GM13977 (cell line): ENCODE measurements at places on chromosomes 7 and 10.

GRCh38 chr10:77824908-77825307 is 101.6 kb downstream of the DLG5 start:
- no peak for DNase-seq

GRCh38 chr10:22379059-22379458 is 33.8 kb downstream of the SPAG6 start:
- peak; percentile 13 for DNase-seq

- DNase-seq, result no peak
Measured at GRCh38 chr7:3028758-3029093, 14.9 kb downstream of the CARD11 start.

- DNase-seq, result no peak
Measured at GRCh38 chr7:106486331-106486730, 174.6 kb downstream of the CCDC71L start.

DNA sequence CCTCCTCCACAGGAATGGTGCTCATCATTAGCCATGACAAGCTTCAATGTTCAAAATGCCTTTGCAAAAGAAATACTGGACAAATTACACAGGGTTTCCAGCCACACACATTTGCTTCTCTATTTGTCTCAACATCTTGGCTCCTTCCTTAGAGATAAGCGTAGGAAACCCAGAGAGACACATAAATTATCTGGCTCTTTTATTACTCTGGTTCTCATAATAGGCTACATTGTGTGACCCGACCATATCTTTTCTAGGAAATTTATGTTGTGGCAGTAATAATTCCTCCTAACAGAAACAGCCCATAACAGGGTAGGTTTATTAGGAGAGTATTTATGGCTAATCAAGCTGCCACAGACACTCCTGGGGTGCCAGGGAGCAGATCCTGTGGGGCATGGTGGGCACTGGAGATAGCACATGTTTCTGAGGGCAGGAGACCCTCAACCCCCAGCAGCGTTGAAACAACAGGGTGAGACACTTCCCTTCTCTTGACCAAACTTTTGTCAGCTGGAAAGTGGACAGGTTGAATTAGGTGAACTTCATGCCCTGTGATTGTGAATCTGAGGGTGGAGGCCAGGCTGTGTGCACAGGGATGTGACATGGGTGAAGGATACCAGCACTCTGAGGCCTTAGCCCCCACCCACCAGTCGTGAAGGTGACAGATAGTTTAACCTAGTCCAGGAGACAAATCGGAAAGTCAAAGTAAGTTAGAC is 295.9 kb upstream of the ZNF32 start:
- no peak for DNase-seq

DNA sequence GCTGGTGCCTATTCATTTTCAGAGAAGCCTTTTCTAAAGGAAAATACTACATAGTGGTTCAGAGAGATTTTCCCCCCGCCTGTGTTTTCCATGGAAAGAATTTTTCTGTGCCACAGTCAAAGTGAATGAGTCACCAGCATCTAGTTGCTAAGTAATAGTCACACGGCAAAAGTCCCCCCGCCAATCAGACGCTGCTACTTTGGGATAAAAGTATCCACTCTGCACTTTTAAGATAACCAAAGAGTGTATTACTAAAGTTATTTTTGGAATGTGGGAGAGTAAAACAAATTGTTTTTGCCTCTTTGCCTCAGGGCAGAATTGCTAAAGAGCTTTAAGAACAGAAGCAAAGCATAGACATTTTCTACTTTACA is 23.5 kb downstream of the ABLIM1 start:
- no peak for DNase-seq

DNA sequence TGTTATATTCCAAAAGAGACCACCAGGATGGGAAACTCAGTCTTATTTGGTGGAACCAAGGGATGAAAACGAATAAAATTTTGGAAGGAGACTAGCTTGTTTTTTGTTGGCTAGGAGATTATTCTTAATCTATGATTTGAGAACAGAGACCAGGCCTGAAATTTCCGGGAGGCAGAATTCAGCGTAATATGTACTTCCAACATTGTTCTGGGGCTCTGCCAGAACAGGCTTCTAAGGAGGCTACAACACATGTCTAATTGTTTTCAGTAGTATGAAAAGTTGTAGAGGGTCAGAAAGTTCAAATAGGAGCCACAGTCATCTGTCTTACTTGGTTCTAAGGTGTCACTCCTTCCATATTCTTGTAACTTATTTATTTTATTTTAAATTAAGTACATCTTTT is 1.7 kb downstream of the DDX21 start:
- DNase-seq, result no peak

- DNase-seq, result no peak
Measured at GRCh38 chr7:16933296-16934279, 51.8 kb upstream of the AGR3 start.

GRCh38 chr10:91864744-91865143 is 44.5 kb downstream of the FGFBP3 start:
- DNase-seq, result no peak

GRCh38 chr10:104324221-104324686 is 14.0 kb downstream of the ITPRIP start:
- DNase-seq, result no peak

- no peak for DNase-seq
Measured at GRCh38 chr10:15571575-15571974, 148.1 kb downstream of the ITGA8 start.

DNA sequence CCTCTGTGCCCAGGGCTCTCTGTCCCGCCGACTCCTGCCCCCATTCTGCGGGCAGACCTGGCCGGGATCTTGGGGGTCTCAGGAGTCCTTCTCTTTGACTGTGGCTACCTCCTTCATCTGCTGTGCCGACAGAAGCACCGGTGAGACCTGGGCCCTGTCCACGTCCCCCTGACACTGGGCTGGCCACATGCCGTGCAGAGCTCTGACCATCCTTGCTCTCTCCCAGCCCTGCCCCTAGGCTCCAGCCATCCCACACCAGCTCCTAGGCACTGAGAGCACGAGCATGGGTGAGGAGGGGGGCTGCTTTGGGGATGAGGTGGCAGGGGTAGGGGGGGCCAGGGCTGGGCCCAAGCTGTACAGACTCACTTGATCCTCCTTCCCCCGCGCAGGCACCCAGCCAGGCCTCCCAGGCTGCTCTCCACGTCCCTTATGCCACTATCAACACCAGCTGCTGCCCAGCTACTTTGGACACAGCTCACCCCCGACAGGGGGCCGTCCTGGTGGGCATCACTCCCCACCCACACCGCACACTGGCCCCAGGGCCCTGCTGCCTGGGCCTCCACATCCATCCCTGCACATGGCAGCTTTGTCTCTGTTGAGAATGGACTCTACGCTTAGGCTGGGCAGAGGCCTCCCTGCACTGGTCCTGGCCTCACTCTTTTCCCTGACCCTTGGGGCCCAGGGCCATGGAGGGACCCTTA is 4.8 kb upstream of the PILRB start:
- no peak for DNase-seq

DNA sequence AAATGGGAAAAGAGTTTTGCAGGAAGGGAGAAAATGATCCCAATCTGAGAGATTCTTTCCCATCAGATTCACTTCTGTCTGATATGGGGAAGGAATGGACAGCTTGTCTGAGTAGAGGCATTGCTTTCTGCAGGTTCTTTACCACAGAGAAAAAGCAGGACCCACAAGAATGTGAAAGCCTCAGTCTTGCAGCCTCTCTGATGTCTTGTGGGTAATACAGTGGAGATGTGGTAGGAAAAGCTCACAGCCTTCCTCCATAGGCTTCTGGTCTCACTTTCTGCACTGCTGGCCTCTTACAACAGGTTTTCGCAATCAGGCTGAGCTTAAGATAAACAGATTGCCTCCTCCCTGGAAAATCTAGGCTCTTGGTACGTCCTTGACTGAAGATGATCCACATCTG is 551 bp downstream of the IFIT1 start:
- DNase-seq, result no peak

GRCh38 chr10:113534423-113534822 is 18.4 kb upstream of the HABP2 start:
- DNase-seq, result no peak

DNA sequence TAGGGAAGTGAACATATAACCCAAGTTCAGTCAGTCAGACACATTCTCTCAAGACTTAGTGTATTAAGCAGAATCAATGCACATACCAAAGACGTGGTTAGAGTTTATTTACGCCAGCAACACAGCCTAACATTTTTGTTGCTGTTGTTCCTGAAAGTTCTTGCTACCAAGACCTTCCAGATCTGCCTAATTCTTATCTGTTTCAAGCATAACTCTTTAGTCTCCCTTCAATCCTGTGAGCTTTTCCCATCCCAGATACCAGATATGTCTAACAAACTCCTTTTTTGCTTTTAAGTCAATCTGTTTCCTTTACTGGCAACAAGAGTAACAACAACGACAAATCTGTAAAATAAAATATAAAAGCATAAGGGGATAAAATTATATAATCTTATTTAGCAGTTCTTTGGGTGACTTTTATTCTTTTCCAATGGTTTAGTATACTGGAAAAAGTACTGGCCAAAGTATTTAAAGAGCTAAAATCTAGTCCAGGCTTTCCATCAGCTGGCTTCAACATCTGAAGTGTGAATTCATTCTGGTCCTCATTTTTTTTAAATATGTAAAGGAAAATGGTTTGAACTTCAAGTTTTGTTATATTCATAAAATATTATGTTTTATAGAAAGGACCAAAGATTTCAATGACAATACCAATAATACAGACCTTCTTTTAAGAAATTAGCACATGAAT is 193.8 kb downstream of the IMMP2L start:
- no peak for DNase-seq

- DNase-seq, result no peak
Measured at GRCh38 chr7:111734954-111735660, 172.8 kb upstream of the IMMP2L start.

DNA sequence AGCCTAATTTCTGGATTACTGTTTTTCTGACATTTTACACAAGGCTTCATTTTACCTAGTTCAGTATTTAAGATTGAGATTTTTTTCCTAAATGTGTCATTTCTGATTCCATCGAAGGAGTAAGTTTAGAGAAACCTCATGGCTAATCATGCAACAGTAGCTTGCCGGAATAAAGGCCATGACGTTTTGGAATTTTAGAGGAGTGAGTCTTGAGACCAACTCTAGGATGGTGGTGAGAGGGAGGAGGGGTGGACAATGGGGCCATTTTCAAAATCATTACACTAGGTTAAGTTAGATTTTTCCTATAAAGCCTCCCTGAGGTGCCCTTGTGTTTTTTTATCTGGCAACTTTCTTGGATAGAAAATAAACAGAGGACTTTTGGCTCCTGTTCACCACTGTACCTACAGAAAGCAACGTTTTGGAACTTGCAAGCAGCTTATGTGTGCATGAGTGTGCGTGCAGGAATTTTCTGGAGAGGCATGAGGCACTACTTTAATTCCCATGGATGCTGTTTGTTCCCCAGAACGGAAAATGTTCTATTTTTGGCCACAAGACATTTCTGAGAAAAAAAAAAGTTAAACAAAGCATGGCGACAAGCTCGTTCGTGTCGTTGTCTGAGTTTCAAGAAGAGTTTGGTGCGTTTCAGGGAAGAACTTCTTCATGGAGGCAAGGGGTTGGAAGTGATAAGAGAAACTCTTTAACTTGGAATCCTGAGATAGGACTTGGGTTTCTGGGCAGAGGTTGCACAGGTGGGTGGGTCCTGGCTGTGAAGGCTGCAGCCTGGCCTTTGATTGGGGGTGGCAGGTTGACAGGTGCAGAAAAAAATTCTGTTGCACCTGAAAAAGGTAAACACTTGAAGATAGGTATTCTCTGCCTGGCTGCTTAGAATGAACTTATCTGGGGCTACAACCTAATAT is 178.1 kb downstream of the PTEN start:
- no peak for DNase-seq

- DNase-seq, result no peak
Measured at GRCh38 chr7:30928254-30928872, 16.7 kb downstream of the AQP1 start.

DNA sequence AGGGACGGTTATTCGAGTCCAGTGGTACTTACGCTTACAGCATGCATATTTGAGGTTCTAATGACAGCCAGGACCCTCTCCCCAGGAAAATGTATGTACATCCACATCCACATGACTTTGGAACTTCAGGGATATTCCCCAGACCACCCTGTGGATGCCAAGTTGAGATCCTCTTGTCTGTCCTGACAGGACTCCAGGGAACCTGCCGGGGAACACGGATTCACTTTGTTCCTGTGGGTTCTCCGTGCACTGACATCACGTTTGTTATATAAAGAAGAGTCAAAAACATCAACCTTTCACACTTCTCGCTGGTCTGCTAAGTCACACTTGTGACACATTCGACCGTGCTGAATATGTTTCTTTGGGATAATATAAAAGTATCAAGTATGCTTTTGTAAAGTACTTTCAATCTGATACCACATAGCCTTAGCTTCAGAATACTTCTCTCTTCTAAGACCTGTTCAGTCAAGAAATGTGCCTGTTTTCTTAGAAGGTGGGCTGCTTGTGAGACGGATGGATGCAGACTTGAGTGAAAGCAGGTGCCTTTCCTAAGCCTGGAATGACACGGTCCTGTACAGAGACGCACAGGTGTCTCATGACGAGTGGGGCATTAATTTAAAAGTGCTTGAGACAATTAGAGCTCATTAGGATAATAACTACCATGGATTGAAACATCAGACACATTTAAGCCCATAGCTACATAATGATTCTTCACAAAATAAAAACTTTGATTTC is 38.7 kb downstream of the CALML5 start:
- DNase-seq, result no peak

- no peak for DNase-seq
Measured at GRCh38 chr10:59362144-59362958, at the start of gene FAM13C. Gene FAM13C, minus strand, starts transcription at chr10:59362549. Its CDS starts 89 bp downstream, at chr10:59362460.

- no peak for DNase-seq
Measured at GRCh38 chr7:39527296-39527695, 38.9 kb upstream of the YAE1 start.

GRCh38 chr7:24786306-24786705 is 29.0 kb upstream of the GSDME start:
- DNase-seq, result no peak

DNA sequence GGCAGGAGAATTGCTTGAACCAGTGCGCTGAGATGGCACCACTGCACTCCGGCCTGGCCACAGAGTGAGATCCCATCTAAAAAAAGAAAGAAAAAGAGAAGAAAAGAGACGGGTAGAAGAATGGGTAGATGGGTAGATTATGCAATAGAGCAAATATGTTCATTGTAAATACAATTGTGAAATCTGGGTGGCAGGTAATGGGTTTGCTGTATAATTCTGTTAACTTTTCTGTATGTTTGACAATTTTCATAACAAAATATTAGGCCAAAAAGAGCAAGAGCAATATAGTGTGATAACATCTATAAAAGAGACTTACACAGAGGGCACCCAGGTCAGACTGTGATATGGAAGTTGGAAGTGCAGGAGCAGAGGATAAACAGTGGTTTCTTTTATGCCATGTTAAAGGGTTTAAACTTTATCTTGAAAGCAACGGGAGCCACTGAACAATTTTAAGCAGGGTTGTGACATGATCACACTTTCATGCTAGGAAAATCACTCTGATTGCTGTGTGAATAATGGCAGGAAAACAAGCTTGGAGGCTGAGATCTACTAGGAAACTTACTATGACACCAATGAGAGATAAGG is 6.7 kb upstream of the COL28A1 start:
- no peak for DNase-seq

GRCh38 chr7:148296994-148297644 is 293.4 kb upstream of the C7orf33 start:
- no peak for DNase-seq
